ENCODE measurements at places on chromosomes 7 and 10. TPM values are rescaled to one million over a fixed set of nuclear protein-coding genes. Genes with fewer than 3 reads are reported as not detected.

GRCh38 chr7:20447021-20447650 lies 116.4 kb downstream of the ITGB8 start:
- DNase-seq, result no peak

SFXN2 gene
- 10.5 TPM for total RNA-seq

TMEM254 gene
- 8.6 TPM for total RNA-seq

DNA sequence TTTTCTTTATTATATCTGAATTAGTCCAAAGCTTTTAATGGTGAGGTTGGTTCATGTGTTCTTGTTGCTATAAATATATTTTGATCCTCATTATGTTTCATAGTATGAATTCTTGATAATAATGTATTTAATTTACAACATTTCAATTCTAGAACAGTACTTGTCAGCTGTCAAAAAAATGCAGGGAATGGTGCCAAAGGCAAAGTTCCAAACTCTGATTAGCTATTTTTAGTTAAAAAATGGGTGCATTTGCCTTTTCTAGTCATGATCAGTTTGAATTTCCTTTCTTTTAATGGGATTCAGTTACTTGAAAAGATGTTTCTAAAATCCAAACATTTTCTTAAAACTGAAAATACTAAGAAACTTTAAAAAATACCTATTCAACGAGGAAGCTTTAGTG lies 49.6 kb downstream of the ANKIB1 start:
- peak; percentile 18 for DNase-seq

DNA sequence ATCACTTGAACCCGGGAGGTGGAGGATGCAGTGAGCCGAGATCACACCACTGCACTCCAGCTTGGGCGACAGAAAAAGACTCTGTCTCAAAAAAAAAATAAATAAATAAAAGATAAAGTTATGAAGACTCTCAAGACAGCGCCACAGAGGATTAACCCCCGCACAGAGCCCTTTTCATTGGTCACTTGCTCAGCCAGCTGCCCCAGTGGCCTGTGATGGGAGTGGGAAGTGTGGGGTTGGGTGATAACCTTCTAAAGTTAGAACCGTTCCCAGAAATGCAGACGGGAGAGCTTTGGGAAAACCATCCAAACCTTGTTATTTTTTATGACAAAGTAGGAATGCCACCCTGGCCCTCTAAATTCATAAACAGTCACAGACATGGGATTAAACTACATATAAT lies 57.4 kb downstream of the PARP12 start:
- no peak for DNase-seq

GRCh38 chr10:71845410-71846405 lies 5.3 kb downstream of the PSAP start:
- no peak for DNase-seq

DNA sequence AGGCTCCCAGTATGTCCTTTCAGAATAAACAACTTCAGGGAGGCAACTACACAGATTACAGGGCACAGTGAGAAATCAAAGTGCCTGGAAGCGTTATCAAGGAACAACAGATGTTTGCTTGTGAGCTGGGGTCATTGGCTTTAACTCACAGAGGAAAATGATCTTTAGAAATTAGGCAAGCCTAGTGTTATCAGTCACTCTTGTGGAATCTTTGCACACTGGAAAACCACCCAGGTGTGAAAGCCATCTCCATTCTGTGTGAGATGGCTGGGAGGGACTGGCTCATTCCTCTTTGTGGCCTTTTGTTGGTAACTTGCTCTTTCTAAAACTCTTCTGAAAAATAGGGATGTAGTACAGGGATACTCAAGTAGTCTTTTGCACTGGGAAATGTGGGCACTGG lies 716.0 kb downstream of the XPNPEP1 start:
- no peak for DNase-seq

SAMD9L gene
- total RNA-seq, result not detected

- DNase-seq, result no peak
Measured at GRCh38 chr10:47368431-47369180, 15.5 kb downstream of the ZNF488 start.

- DNase-seq, result no peak
Measured at GRCh38 chr10:132908621-132909295, 33.6 kb downstream of the CFAP46 start.

- no peak for DNase-seq
Measured at GRCh38 chr7:105102557-105103352, 88.8 kb downstream of the KMT2E start.

All from cardiac muscle cell (in vitro differentiated cells and primary cell).